Articular chondrocyte of knee joint (primary cell): ENCODE measurements at places on chromosomes 5 and 9. TPM values are rescaled to one million over a fixed set of nuclear protein-coding genes. Genes with fewer than 3 reads are reported as not detected.

Gene SV2C
- total RNA-seq, result not detected in 2 replicates

Gene LCN15
- total RNA-seq, result not detected in 2 replicates

Gene DOCK2
- 0.65 and 1.2 TPM in 2 replicates for total RNA-seq

Gene GFI1B
- total RNA-seq, result 0.11 TPM in 1 of 2 replicates, not detected in the other

Gene C5orf34
- 4.4 and 6.7 TPM in 2 replicates for total RNA-seq

Gene IFNA21
- total RNA-seq, result not detected in 2 replicates

Gene IFNA13
- total RNA-seq, result 0.11 TPM in 1 of 2 replicates, not detected in the other

Gene CDX1
- total RNA-seq, result 0.22 TPM in 1 of 2 replicates, not detected in the other

Gene FNIP1
- 106 and 111 TPM in 2 replicates for total RNA-seq

Gene TMEM215
- total RNA-seq, result not detected in 2 replicates

Gene PCSK5
- 5.4 and 9.9 TPM in 2 replicates for total RNA-seq

Gene FAXDC2
- total RNA-seq, result 16.5 and 22.5 TPM in 2 replicates

Gene NTRK2
- total RNA-seq, result 19.3 and 27.5 TPM in 2 replicates

Gene PCDHGA2
- total RNA-seq, result 4.7 and 4.9 TPM in 2 replicates
